ENCODE measurements at places on chromosomes 2 and 18.

DNA sequence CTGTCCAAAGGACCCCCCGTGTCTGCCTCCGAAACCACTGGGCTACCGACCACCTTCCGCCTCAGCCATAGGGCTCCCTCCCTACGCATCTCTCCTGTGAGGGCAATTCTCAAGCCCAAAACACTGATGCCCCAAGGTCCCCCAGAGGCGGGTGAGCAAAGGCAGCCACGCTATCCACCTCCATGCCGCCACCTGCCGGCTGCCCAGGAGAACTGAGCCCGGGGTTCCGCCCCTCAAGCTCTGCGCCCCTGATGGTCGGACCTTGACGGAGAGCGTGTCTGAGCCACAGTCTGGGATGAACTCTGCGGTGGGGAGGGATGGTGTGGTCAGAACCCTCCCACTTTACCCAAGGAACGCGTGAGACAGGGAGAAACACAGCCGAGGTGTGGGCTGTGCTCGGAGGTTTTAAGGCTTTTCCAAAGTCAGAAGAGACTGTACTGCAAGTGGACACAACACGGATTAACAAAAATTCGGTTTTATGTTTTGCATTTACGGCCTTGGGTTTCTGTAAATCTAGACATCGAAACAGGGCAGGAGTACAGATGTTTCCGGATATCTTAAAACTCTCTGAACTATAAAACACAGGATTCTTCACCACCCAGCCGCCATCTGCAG is 114.1 kb downstream of the ZNF516 start:
- DNase-seq: no peak

- no peak for DNase-seq
Measured at GRCh38 chr2:198285216-198285615, 480.8 kb downstream of the PLCL1 start.

GRCh38 chr2:148829618-148830017 is 45.4 kb upstream of the KIF5C start:
- no peak for DNase-seq

DNA sequence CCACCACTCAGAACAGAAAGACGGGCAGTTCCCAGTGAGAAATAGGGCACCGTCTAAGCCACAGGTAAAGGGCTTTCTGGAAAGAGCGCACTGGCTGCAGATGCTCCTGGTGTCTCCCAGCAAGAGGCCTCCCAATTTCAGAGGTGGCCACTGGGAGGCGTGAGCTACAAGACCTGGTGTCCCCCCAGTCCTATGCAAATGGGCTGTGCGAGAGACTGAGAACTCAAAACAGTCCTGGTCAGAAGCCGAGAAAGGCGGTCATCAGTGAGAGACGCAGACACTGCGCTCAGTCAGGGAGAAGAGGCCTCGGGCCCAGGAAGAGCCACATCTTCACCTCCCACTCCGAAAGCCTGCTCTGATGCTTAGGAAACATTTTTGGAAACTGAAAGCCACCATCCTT is 179.5 kb downstream of the EIPR1 start:
- DNase-seq: no peak

DNA sequence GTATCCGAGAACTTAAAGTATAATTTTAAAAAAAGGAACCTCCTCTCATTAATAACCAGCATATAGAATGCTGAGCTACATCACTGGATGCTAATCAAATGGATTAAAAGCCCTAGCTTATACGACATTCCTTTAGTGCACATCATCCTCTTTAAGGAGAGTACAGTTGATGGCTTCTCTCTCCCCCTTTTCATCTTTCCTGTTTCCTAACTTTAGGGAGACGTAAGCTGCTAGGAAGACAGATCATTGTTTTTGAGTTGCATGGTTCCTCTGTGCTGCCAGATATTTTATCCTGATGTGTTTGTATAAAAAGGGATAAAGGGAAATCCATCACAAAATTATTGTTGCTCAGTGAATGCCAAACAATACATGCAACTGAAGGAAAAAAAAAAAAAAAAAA is 94.2 kb downstream of the SLC8A1 start:
- DNase-seq: no peak

GRCh38 chr2:119393971-119394748 is 27.4 kb downstream of the DBI start:
- DNase-seq: no peak

DNA sequence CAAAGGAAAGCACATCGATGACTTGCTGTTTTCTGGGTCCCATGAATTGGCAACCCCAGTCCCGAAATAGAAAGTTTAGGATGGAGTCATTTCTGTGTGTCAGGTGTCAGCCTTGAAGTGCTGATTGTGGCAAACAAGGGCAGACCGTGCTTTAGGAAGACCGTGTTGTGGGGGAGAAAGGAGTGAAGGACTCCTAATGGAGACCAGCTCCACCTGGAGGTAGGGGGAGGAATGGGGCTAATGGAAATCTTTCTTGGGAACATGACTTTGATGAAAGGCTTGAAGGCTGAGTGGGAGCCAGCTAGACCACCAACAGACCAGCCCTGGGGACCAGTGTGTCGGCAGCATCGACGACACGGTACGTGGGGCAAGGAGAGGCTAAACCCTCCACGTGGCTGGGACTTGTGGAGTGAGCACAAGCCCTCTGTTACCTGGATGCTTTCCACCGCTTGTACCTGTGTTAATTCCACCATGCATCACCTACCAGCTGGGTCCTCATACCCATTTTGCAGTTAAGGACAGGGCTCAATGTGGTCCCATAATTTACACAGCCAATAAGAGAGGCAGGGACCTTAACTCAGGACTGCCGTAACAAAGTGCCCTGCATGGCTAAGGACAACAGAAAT is 104.2 kb downstream of the SH3BP4 start:
- no peak for DNase-seq

GRCh38 chr2:42113452-42113851 is 55.7 kb upstream of the EML4 start:
- no peak for DNase-seq

DNA sequence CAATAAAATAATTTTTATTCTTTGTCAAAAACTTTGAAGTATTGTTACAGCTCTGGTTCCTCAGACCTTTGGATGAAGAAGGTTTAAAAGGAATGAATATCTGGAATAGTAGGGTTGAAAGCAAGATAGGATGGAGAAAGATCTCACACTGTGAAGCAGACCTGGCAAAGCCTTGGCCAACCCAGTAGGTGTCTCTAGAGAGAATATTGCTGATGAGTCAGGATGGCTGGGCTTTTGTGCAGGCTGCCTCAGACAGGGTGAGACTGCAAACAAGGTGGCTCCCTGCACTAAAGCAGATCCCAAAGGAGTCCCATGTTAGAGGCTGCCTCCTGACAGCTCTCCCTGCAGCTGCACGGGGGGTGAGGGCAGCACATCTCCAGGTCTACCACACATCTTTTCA is 226.0 kb upstream of the ITGA4 start:
- DNase-seq: no peak

- DNase-seq: no peak
Measured at GRCh38 chr2:164933671-164934189, 21.6 kb downstream of the SLC38A11 start.

DNA sequence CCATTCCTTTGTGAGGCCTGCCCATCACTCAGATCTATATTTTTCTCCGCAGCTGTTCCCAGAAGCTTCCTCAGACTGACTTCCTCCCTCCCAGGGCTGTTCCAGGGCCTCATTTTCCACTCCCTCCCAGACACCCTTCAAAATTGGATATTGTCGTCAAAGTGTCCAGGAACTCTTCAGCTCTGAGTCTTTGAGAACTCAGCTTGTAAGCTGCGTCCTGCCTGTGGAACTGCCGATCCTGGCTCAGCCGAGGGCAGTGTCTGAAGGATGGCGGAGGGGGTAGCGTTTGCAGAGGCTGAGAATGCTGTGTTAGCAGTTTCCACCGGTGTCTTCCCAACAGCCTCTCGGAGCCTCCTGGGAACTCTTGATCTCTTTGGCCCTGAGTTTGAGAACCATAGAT is 27.1 kb downstream of the NCK2 start:
- DNase-seq: no peak

- no peak for DNase-seq
Measured at GRCh38 chr2:172079838-172080640, 5.3 kb upstream of the DLX1 start.

GRCh38 chr18:5422626-5423025 is 121.2 kb downstream of the EPB41L3 start:
- no peak for DNase-seq

DNA sequence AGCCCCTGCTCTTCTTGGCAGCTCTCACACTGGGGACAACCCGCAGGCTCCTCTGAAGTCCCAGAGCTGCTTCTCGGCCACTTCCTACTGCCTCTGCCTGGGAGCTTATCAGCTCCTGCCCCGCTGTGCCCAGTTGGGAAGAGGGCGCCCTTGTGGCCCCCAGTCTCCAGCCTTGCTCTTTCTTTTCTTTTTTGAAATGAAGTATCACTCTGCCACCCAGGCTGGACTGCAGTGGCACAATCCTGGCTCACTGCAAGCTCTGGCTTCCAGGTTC is 20.6 kb upstream of the ALPI start:
- DNase-seq: no peak

GRCh38 chr2:108958002-108958401 is 31.0 kb downstream of the EDAR start:
- no peak for DNase-seq

DNA sequence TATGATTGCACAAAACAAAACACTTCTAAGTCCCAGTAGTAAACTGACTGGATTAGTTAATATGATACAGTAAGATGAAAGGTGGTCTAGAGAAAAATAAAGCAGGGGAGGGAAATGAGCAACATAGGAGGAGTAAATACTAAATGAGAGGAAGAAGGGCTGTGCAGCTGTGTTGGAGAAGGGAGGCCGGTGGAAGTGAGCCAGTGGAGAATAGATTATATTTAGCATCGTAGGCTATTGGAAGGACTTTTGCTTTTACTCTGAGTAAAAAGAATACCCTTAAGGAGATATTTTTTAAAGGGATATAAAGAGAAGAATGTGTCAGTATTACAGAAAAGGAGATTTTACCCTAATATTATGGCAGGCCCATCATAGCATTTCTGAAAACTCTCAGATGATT is 12.7 kb downstream of the WDR75 start:
- DNase-seq: no peak

- no peak for DNase-seq
Measured at GRCh38 chr2:240803191-240803590, 16.8 kb downstream of the KIF1A start.

DNA sequence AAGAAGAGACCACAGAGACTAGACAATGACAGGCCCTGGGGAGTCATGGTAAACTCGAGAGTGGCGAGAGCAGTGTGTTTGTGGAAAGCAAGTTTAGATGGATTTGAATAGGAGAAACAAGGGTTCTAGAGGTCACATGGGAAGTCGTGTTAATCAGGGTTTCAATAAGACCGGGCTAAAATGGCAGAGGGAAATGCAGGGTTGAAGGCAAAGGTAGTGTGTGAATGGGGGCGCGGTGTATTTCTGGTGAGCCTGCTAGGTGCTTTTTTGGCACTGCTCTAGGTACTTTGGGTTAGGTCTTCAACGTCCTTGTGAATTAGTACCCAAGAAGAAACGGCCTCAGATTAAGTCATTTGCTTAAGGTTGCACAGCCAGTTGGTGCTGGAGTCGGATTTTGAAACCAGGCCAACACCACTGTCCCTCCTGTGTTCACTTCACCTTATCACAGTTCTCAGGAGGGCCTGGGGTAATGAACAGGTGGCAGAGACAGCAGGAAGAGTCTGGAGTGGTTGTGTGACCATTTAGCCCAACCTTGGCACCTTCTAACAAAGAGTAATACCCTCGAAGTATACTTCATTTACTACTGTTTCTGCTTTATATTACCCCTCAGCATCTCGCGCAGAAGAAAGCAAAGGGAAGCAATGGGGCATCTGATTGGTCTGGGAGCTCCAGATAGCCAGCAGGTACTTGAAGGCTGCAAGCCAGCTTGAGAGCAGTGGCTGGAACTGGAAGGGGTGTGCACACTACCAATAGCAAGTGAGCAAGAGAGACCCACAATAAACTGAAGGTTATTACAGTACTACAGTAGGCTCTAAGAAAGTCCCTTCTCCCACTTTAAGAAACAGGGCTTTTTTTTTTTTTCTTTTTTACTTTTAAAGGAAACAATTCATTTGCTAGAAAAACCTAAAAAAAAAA is 33.4 kb upstream of the GAREM2 start:
- no peak for DNase-seq

DNA sequence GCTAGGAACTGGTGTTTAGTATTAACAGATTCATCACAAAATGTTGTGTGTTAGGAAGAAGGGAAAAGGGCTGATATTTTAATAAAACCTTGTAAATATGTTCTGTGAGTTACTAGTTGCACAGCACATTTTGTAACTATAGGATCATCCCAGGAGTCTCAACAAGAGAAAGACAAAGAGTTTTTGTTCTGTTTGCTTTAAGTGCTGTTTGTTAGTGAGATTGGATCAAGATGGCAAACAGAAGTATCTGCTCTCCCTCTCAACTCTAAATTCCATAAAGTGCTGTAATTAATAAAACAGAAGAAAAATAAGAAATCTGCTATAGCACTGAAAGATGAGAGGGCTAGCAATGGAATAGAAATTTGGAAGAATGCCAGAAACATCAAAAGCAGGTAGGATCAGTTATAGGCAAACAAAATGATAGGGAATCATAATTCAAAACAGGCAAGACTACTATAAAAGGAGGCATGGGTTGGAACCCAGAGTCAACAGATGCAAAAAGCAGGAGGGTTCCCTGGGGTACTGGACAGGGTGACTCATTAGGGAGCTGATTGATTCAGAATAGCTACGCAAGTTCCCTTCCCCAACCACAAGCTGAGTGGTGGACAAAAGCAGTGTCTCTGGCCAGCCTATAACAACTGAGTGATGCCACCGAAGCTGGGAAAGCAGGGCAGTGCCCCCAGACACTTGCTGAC is 75.8 kb downstream of the DYNC1I2 start:
- no peak for DNase-seq

DNA sequence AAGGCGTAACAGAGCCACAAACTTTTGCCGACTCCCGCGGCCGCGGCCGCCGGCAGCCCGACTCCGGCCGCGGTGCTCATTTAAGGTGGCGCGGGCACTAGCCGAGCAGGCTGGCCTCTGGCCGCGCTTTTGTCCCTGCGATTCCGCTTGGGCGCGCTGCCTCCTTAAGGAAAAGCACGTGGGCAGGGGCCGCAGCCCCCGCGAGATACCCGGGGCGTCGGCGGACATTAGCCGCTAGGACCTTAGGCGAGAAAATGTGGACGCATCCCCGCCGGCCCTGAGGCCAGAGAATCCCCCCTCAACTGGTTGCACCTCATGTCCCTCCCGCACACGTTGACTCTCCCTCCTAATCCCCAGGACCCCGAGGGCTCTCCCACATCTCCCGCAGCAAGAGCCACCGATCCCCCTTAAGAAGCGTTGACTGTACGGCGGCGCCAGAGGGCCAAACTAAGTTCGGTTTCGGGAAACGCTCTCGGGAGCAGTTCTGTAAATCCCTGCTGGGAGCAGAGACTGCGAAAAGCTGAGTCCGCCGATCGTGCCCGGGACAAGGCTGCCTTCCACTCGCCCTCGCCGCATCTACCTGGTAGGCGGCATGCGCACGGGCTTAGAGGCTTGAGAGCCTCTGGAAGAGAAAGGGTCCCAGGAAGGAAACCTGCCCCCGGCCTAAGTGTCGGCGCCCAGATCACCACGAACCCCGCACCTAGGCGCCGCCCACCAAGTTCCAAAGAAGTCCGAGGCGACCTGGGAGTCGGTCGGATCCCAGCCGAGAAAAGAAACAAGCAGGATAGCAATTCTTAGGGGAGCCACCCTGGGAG is 1.8 kb upstream of the SATB2 start:
- peak; percentile 58 for DNase-seq

All from GM13976 (cell line).